ENCODE measurements at places on chromosomes 4 and X. TPM values are rescaled to one million over a fixed set of nuclear protein-coding genes. Genes with fewer than 3 reads are reported as not detected.

STPG2 gene
- not detected for total RNA-seq

SMIM10L2A gene
- total RNA-seq, result 0.23 TPM

GPR82 gene
- not detected for total RNA-seq

RPA4 gene
- 0.82 TPM for total RNA-seq

ATRX gene
- 73.2 TPM for total RNA-seq

ASB5 gene
- not detected for total RNA-seq

S100P gene
- total RNA-seq, result 20.1 TPM

CDKL2 gene
- total RNA-seq, result not detected

MAGEB10 gene
- not detected for total RNA-seq

VSIG4 gene
- total RNA-seq, result not detected

DDX53 gene
- not detected for total RNA-seq

SGCB gene
- 11.0 TPM for total RNA-seq

TAF7L gene
- not detected for total RNA-seq

ENAM gene
- not detected for total RNA-seq

FGFRL1 gene
- total RNA-seq, result 102 TPM
